B cell (primary cell): ENCODE measurements at places on chromosomes 3 and 15.
A peak's percentile ranks its signal among the peaks of the same experiment; 100 is the strongest.

DNA sequence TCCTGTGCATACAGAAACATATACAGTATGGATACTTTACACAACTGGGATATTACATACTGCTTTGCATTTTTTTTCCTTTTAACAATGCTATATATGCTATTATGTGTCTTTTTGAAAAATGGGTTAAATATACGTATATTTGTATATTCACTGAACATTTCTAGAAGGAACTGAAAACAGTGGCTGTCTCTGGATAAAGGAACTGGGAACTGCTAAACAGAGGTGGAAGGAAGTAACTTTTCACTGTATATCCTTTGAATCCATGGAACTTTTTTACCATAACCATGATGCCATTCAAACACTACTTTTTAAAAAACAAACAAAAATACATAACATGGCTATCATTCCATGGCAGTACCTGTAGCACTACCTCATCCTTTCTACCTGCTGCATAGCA lies 1.8 kb downstream of the MTFMT start:
- no peak for DNase-seq

DNA sequence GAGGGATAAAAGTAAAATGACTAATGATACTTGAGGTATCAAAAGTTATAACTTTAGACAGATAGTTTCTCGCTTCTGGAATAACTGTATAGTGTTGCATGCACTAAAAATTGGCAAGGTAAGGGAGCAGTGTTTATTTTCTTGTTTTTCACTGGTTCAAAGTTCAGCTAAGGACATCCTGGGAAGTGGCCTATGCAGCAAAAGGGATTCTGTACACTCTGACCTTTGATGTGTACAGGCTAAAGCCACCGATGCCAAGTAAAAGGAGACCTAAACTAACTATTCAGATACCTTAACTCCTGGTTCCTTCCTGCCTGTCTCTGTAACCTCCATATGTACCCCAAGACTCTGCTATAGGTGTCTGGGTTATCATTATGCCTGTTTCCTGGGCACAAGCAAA lies 1.7 kb downstream of the FBXO40 start:
- DNase-seq, result no peak

GRCh38 chr15:38678281-38678680 lies 113.7 kb upstream of the RASGRP1 start:
- no peak for DNase-seq

GRCh38 chr3:21912711-21913110 lies 161.7 kb upstream of the ZNF385D start:
- DNase-seq, result no peak

DNA sequence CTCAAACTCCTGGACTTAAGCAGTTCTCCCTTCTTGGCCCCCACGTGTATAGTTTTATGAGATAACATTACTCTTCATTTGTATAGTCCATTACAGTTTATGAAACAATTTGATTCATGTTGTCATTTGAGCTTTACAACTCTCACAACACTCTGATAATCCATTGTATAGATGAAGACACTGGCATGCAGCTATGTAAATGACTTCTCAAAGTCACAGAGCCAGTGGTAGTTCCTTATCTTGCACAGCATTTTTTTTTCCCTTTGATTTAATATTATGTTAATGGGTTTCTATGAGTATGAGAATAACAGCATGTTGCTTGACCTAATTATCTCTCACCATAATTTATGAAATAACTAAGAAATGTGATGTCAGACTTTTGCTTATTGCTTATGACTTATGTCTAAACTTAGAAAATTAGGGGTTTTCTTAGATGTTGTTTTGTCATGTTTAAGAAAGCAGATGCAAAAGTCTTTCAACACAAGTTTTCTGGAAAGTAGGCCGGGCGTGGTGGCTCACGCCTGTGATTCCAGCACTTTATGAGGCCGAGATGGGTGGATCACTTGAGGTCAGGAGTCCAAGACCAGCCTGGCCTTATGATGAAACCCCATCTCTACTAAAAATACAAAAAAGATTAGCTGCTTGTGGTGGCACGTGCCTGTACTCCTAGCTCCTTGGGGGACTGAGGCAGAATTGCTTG lies 13.3 kb downstream of the VPS8 start:
- DNase-seq, result no peak

DNA sequence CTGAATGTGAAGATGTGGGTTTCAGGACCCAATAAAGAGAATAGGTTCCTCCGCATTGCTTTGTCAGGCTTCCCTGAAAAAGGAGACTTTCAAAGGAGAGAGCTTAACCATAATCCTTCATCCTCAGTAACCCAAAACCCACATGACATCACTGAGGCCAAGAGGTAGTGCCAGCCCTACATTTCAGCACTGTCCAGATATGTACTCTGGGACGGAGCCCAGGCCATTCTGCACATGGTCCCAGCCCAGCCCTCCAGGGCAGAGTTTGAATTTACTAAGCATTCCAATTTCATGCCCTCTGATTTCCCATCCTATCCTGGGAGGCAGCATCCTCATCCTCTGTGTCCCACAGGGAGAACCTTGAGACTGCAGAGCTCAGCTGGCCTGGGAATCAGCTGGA lies 210.5 kb downstream of the GABRB3 start:
- DNase-seq, result no peak

GRCh38 chr3:171401432-171401831 lies 58.8 kb downstream of the TNIK start:
- DNase-seq, result no peak

GRCh38 chr3:46867550-46867898 lies 4.3 kb upstream of the MYL3 start:
- DNase-seq, result no peak

- DNase-seq, result no peak
Observed at GRCh38 chr3:107272471-107272870, 104.8 kb upstream of the CCDC54 start.

DNA sequence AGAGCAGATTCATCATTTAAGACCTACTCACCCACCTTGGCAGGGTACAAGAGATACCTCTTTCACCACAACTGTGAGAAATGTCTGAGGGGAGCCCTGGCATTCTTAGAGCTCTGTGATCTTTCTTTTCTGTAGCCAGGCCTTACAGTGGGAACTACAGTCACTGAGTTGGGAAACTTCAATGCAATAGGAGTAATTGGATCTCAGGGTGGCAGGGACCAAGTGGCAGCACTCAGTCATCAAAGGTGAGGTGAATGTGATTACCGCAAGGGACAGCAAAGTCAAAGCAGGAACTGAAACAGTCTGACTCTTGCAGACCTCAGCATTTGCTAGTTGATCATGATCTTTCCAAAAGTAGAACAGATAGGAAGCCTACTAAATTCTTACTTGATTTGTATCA lies 7.2 kb upstream of the MCF2L2 start:
- DNase-seq, result peak; percentile 47

DNA sequence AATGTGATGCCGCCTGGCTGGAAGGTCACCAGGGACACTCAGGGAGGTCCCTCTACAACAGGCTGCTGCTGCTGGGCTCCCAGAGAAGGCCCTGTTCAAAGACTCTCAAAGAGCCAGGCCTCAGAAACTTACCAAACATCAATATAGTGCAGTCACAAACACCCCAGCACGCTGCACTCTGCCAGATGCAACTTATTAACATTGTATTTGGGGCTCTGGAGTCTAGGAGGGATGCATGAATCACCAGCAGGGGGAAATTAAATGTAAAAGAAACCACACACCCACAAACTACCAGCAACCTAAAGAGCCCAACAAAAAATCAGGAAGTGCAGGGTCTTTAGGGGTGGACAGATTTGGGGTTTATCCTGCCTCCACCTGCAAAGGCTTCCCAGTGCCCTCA lies 74.6 kb upstream of the SPATA12 start:
- DNase-seq, result no peak

GRCh38 chr3:184335661-184336546 lies 1.5 kb upstream of the FAM131A start:
- peak; percentile 92 for DNase-seq

GRCh38 chr3:36941658-36942057 lies 3.2 kb downstream of the TRANK1 start:
- no peak for DNase-seq

- DNase-seq, result no peak
Observed at GRCh38 chr15:44029940-44030568, 165.0 kb downstream of the FRMD5 start.

- DNase-seq, result peak; percentile 70
Observed at GRCh38 chr3:15269091-15269989, 63.0 kb downstream of the SH3BP5 start.

- DNase-seq, result no peak
Observed at GRCh38 chr3:171169443-171169842, 142.9 kb upstream of the SLC2A2 start.

DNA sequence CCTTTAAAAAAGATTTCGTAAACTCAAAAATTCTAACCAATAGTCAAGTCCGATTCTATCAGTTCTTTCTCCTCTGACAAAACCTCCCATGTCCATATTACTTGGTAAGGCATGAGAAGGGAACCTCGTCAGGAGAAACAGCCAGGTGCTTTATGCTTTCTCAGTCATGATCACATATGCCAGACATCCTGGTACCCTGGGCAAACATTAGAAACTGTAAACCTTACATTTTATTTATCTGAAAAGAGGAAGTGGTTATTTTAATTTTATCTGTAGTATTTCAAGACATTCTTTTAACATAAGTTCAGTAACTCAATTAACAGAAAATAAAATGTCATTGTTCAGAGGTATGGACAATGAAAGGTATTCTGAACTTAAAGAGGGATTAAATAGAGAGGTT lies 474.8 kb upstream of the GBE1 start:
- DNase-seq, result no peak

- no peak for DNase-seq
Observed at GRCh38 chr3:170992854-170993253, 33.7 kb downstream of the SLC2A2 start.

- no peak for DNase-seq
Observed at GRCh38 chr15:61997786-61998185, 62.5 kb downstream of the VPS13C start.

DNA sequence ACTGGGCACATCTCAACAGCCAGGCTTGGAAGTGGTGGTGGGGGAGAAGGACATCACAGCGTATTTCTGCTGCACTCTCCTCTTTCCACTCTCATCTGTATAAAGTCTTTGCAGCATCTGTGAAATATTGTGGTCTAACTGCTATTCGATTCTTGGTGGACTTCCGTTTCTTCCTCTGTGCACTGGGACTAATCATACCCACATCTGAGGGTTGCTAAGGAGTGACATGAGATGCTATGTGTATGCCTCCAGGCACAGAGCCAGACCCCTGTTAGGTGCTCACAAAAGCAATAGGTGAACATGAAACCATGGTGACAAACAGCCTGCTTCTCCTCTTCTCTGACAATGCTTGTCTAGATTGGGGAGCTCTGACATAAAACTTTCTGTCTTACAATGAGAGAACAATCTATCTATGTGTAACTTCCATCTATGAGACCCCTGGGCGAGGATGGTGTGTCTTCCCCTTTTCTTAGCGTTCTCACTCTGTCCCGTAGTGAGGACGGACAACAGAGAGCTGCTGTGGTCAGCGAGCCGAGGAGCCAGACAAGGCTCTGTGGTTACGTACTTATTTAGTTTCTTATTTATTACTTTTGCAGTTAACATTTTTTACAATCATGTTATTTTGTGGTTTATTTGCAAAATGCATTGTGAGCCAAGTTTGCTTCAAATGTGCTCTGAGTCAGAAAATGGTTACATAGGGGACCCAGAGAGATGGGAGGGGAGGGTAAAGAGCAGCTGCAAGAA lies 196.7 kb upstream of the TPRG1 start:
- DNase-seq, result no peak

DNA sequence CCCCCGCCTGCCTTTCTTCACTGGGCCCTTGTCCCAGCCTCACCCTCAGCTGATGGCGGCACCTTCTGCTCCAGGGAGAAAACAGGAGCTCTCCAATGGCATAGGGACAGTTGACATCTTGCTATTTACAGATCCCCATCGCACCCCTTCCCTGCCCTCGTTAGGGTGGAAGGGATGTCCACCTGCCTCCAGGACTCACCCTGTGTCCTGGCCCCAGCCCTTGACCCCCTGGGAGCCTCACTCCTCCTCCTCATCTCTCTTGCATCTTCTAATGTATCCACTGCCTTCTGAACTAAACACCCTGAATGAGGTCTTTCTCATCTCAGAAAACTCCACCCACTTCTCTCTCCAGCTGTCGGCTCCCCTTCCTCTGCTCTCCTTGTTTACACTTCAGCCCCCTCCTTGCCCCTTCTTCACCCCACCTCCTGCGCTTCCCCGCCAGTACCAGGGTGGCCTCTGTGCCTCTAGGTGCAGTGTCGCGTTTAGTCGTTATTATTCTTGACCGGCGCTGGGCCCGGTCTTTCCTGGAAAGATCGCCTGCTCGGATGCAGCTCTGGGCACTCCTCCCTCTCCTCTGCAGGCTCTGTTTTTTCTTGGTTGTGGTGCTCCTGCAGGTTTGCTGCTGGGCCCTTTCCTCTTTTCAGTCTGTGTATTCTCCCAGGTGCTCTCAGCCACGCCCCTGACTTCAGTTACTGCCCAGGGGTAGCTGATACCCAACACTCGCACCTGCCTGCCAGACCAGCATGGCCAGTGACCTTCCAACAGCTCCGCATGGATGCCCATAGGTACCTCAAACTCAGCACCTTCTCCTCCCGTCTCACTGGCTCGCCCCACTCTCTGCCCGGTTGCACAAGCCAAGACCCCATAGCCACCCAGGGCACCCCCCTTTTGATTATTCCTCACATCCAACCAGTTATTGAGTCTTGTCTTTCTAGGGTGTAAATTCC lies 42.9 kb downstream of the PML start:
- no peak for DNase-seq

GRCh38 chr3:118955914-118956556 lies 78.6 kb downstream of the IGSF11 start:
- no peak for DNase-seq

GRCh38 chr3:191246630-191247029 lies 47.6 kb downstream of the OSTN start:
- DNase-seq, result no peak

DNA sequence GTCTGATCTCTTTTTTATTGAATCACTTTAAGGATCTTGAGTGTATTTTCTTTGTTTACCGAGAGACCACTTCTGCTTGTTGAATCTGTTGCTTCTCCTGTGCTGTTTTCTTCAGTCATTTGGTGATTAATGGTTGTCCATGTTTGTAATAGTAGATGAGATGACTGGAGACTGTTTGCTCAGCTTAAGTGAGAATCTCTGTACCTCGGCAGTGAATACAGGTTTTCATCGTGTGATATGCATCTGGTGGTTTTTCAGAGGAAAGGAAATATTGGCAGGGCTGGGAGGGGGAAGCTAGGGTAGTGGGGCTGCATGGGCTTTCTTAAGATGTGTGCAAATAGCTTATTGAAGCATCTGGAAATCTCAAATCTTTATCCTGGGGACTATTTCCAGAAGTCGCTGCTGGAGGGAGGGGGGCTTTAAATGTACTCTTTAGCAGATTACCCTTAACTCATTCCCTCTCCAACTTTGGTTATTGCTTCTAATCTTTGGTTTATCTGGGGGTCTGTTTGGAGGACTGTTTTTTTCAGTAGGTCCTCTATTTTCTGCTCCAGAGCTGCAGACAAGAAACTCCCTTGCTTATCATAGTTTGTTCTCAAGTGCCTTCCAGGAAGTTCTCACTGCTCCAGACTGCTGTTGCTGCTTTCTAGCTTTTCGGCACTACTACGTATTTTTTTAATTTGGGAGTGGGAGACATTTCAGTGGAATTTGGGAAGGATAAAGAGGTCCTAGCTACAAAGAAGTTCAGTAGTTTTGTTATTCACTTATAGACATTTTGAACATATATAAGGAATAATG lies 19.4 kb downstream of the CMTM8 start:
- no peak for DNase-seq
